M059J (cell line): ENCODE measurements at places on chromosomes 2 and 18.

DNA sequence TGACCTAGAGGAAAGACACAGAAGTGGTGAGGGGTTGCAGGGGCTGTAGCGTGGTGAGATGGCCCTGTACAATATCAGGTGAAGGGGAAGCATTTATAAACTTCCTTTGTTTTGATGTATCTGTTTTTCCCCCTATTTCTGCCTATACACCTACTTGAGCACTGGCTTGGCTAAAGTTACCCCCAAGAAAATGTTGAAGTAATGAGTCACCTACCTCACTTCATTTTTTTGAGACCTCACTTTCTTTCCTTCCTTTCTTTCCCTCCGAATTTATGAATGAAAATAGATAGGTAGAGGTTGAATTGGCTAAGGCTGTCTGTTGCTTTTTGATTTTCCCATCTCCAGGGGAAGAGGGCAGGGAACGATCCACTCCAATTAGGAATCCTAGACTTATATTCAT lies 231.1 kb upstream of the EPAS1 start:
- DNase-seq = peak; percentile 51

DNA sequence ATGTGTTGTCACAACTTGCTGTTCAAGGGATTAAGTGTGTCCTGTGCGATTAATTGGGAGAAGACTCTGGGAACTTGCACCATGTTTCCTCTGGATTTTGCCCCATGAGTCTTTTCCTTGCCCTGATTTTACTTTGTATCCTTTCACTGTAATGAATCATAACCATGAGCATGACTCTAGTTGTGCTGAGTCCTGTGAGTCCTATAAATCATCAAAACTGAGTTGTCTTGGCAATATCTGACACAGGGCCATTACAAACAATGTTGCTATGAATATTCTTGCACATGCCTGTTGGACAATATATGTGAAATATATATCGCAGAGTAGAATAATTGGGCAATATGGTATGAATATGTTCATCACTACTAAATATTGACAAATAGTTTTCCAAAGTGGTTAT lies 56.5 kb upstream of the COL5A2 start:
- peak; percentile 58 for DNase-seq

GRCh38 chr2:46393347-46393820 lies 86.0 kb upstream of the TMEM247 start:
- DNase-seq = no peak

DNA sequence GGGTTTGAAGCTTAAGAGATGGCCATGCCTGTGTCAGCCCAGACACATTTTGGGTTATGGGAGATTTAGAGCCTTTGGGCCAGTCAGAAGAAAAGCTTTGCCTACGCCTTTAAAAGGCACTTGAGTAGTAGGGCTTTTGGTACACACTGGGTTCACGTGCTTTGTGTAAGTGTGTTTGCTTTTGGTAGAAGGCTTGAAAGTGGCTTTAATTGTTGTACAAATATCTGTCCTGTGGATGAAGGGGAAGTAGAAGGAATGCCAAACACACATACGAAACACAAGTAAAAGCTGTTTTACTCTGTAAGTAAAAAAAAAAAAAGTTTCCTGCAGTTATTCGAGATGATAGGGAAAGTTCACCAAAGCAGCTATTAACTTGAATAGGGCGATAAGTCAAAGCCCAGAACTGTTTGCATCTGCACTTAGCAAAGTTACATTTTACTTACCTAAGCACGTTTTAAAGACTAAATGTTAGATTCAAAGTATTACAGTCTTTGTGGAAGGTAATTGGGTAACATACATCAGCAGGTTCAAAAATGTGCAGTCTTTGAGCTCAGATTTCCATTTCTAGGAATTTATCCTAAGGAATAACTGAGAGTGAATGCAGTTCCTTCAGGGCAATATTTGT lies 75.4 kb downstream of the STK25 start:
- DNase-seq = no peak

GRCh38 chr2:27989149-27989548 lies 98.6 kb downstream of the BABAM2 start:
- peak; percentile 67 for DNase-seq

GRCh38 chr18:74528913-74529312 lies 5.4 kb upstream of the CNDP1 start:
- no peak for DNase-seq

DNA sequence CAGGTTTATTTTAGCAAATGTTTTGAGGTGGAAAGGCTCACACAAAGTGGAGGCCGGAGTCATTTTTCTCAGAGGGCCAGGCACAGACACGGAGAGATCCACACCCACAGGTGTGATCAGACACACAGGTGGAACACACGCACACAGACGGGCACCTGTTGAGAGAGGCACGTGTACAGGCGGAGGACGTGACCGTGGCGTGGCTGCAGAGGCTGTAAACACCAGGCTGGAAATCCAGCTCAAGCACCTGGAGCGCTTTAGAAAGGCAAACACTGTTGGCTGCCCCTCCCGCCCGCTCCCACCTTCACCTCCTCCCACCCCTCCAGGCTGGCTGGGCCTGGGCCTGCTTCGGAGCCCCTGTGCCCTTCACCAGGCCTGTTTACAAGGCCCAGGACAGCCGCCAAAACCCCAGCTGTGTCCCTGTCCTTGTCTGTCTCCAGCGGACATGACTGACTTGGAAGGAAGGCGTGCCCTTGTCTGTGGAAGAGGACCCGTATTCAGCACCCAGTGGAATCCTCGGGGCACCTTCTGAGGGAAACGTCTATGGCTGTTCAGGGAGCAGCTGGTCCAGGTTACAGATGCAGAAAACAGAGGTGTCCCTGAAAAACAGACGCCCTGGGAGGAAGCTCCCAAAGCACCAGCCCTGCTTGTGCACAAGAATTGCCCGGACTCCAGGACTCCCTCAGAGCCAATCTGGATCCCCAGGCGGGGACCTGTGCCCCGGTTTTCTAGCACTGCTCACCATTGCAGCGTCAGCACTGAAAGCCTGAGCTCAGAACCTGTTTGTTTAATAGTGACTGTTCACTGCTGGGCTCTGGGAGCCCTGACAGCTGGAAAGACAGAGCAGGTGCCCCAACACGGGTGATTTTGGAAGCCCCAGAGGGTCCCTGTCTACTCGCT lies 134.3 kb upstream of the HAAO start:
- DNase-seq = no peak

GRCh38 chr2:109395494-109396201 lies 218.1 kb downstream of the SEPTIN10 start:
- DNase-seq = no peak

DNA sequence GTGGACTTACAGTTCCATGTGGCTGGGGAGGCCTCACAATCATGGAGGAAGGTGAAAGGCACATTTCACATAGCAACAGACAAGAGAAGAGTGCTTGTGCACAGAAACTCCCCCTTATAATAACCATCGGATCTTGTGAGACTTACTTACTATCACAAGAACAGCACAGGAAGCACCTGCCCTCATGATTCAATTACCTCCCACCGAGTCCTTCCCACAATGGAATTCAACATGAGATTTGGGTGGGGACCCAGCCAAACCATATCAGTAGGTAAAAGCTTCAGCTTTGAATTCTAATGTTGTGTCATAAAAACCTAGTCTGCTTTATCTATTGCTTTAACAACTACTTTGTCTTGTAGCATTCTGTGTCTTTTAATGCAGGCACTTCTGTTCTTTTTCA lies 140.4 kb upstream of the PIK3C3 start:
- no peak for DNase-seq

- peak; percentile 8 for DNase-seq
Observed at GRCh38 chr18:37674570-37674969, 109.0 kb upstream of the CELF4 start.

- DNase-seq = no peak
Observed at GRCh38 chr2:240919786-240920782, 13.9 kb downstream of the CROCC2 start.

DNA sequence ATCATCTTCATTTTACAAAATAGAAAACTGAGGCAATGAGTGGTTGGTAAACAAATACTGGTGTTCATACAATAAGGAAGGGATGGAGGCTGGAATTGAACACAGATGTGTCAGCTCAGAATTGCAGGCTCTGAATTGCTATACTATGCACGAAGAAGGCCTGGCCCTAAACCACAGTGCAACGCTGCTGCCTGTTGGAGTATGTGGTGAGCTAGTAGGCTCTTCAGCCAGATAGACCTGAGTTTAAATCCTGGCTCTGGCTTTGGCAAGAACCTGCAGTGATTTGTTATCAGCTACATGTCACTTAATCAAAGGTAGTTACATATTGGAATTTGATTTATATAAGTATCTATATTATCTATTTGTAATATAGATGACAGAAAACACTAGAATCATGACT lies 1602.4 kb upstream of the CELF4 start:
- no peak for DNase-seq

DNA sequence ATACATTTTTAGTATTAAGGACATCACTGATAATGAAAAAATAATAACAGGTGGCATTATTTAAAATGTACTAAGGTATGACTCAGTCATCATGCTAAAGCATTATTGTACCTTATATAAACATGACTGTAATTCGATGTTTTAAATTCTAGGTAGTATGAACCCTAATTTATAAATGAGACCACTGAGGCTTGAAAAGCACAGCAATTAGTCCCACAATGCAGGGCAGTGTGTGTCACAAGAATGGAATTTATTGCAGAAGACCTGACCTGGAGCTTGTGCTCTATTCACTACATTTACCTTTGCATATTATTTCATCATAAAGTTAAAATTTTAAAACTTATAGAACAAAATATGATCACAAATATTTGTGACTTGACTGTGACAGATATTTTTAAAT lies 358.5 kb upstream of the DSEL start:
- peak; percentile 64 for DNase-seq

- DNase-seq = no peak
Observed at GRCh38 chr2:204706939-204707338, 161.7 kb downstream of the PARD3B start.

- peak; percentile 93 for DNase-seq
Observed at GRCh38 chr2:150663143-150663542, 175.7 kb upstream of the RND3 start.

GRCh38 chr2:186780701-186781316 lies 68.2 kb downstream of the ZSWIM2 start:
- DNase-seq = peak; percentile 37

- DNase-seq = no peak
Observed at GRCh38 chr2:102418421-102418961, 4.5 kb upstream of the IL18RAP start.

DNA sequence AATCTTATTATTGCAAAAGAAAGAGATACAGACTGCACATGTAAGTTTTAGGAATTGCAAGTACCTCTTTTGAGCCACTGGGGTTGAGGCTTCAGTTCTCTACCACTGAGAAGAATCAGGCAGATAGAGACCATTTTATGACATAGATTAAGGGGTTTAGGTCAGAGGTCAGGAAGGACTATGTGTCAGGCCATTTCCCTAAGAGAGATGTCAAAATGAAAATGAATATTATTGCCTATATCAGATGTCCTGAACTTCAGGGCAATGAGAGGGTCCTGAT lies 113.7 kb downstream of the GATA6 start:
- DNase-seq = peak; percentile 48

DNA sequence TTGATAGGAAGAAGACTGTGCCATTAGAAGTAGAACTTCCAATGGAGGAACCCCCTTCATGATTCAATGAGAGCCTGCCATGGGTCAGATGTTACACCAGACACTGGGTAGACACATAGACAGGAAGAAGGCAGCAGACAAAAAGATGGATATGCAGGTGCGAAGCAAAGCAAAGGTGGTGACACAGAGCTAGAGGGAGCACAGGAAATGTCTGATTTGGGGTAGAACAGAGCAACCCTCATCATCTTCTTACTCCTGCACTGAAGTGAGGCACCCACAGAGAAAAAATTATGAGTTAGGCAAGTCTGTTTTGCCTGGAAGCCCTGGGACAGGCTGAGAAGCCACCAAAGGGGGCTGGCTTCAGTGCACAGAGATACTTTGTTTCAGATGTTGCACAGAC lies 240.2 kb downstream of the ANAPC1 start:
- no peak for DNase-seq

DNA sequence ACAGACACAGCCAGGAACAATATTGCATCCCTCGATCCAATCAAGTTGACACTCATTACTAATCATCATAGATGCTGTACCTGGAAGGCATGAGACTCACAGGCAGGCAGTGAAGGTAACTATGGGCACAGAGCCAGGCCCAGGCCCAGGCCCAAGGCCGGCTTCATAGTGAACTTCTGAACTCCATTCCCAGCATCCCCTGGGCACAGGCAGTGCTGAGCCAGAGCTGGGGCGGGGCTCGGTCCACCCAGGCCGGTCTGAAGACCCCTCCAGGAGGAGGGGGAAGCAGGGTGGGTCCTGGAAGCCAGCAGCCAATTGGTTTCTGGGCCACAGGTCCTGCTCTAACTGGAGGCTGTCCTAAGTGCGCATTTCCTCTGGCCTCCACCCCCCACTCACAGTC lies 37.6 kb downstream of the MLPH start:
- no peak for DNase-seq

GRCh38 chr2:16250466-16250865 lies 310.1 kb downstream of the MYCN start:
- no peak for DNase-seq

- no peak for DNase-seq
Observed at GRCh38 chr2:206520450-206520849, 77.1 kb downstream of the ADAM23 start.

DNA sequence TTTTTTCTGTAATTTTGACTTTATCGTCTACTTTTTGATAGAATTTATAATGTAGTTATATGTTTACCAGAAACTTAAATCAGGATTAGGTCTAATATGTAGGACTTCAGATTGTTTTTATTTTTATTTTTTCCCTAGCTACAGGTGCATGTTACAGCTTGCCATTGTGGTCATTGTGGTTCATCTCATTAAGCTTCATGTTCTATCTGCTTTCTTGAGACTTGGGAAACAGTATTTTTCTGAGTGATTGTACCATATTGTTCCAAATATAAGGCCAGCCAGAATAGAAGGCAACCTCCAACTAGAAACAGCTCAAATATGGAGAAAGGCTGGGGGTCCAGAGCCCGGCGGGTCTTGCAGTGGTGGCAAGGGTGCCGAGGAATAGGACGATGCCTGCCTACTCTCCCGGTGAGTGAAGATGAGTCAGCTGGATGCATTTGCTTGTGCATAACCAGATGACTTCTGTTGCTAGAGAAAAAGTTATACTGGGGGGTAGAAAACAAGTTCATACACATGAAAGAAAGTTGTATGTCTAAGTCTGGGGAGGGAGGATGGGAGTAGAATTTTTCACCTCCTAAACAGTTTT lies 188.4 kb downstream of the CCDC85A start:
- peak; percentile 62 for DNase-seq
